ENCODE measurements at places on chromosomes 1 and 21.

- DNase-seq = peak; percentile 62
Measured at GRCh38 chr21:17454315-17455027, 58.4 kb upstream of the CXADR start.

- no peak for DNase-seq
Measured at GRCh38 chr1:30666756-30667273, 56.6 kb downstream of the MATN1 start.

GRCh38 chr1:197124376-197124775 lies 22.1 kb downstream of the ASPM start:
- DNase-seq = no peak

GRCh38 chr1:214844319-214844718 lies 238.2 kb upstream of the KCNK2 start:
- no peak for DNase-seq

- DNase-seq = no peak
Measured at GRCh38 chr1:179883040-179883744, 1.1 kb downstream of the TOR1AIP1 start.

DNA sequence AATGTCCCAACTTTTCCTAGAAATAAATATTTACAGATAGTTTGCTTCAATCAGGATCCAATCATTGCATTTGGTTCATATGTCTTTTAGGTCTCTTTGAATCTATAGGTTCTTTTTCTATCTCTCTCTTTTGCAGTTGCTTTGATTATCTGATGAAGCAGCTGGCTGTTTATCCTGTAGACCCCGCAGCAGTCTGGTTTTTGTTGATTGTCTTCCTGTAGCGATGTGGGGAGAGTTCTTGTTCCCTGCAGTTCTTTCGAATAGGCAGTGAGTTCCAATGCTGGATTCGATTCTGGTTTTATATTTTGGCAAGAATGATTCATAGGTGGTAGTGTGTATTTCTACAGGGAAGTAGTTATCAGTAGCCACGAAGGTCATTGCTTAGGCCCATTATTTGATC lies 7.4 kb upstream of the MIXL1 start:
- no peak for DNase-seq

DNA sequence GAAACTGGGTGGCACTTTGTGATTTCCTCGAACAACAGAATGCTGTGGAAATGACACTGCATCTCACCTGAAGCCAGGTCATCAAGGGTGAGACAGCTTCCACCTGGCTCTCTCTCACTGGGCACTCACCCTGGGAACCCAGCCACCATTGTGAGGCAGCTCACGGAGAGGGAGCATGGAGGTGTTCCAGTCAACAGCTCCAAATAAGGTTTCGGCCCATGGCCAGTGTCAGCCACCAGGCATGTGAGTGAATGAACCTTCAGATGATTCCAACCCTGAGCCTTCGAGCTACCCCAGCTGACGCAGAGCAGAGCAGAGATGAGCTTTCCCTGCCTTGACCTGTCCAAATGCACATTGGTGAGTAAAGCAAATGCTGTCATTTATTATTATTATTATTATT lies 58.1 kb downstream of the SYDE2 start:
- no peak for DNase-seq

DNA sequence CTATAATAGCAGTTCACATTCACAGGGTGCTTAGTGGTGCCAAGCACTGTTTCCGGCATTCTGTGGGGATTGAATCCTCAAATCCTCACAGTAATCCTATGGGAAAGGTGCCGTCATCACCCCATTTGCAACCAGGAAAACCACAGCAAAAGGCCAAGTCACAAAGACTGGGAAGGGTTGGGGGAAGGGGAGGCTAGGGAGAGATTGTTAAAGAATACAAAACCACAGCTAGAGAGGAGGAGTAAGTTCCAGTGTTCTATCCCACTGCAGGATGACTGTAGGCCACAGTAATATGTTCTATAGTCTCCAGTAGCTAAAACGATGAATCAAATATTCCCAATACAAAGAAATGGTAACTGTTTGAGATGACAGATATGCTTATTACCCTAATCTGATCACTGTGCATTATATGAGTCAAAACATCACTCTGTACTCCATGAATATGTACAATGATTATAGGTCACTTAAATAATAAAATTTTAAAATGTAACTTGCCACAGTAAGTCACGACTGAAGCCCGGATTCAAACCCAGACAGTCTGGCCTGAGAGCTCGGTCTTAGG lies 256.8 kb downstream of the TOMM20 start:
- no peak for DNase-seq

DNA sequence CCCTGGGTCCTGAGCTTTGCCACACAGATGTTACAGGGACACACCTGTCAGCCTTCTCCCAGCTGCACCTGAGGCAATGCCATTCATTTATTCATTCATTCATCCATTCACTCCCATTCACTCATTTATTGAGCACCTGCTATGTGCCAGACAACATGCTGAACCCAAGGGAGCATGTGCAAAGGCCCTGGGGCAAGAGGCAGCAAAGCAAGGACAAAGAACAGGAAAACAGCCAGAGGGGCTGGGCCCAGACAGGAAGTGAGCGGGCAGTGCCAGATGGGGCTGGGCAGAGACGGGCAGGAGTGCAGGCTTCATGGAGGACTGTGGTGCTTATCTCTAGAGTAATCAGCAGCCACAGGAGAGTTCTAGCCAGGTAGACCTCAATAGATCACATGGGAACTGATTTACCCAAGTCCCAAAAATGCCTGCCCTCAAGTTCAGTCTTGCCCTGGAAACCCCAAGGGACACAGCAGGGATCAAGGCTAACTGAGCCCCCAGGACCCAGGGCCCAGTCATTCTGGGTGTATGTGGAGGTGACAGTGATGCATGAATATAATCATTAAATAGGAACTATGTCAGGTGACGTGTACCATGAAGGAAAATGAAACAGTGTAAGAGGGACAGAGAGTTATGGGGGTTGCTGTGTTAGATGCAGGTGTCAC lies 530.3 kb downstream of the MATN1 start:
- no peak for DNase-seq

GRCh38 chr1:184621260-184621659 lies 133.4 kb downstream of the EDEM3 start:
- no peak for DNase-seq

DNA sequence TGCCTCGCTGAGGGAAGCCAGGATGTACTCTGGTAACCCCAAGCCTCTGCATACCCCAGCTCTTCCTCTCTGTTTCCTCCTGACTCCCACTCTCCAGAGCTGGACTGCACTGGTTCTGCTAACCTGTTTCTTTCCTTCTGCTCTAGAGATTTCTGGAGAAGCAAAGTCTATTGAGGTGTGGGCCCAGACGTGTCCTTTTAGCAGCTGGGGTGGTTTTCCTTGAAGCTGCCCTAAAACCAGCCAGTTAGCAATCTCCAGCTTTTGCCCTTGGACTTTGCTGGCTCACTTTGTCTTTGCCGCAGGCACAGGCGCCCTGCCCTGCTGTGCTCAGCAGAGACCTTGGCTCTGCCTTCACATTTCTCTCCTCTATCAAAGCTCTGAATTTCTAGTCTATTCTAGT lies 171.8 kb upstream of the IVNS1ABP start:
- DNase-seq = no peak

DNA sequence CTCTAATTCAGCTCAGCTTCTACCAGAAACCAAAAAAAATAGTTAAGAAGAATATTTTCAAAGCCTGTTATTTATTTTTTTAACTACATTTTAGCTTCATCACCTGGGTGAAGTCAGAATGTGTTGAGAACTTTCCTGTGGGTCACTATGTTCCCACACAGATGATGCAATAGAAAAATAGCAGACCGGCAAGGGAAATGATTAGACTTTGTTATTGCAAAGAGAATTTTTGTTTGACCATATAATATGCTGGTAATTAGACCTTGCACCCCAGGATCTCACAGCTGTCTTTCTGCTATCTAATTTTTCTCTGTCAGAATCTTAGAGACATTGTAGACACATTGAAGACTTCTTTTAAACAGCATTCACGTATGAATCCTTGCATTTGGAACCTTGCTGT lies 299.3 kb downstream of the TBX15 start:
- DNase-seq = no peak

DNA sequence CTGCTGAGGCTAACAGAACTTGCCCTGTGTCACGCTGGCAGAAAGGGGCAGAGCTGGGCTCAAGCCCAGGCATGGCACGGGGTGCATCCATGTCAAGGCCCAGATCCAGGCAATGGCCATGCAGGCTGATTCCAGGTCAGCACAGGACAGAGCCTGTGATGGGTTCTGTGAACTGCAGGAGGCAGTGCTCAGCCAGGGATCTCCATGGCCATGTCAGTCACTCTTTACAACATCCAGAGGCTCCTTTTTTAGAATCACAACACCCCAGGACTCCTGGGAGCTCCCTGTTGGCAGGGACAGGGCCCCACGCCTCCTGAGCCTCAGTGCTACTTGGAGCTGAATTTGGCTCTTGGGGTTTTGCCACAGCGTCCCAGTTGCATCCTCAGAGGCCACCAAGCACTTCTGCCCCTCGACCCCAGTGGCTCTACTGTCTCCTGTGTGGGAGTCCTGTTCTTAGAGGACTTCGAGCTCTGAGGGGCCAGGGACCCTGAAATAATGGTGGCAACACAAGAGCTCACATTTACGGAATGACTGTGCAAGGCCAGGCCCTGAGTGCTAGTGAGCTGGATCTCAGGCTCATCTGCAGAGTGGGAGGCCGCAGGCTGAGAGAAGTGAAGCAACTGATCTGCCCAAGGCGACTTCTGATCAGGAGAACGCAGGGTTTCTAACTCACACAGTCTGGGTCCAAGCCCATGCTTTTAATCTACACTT lies 211.5 kb downstream of the TRABD2B start:
- no peak for DNase-seq

GRCh38 chr1:109399326-109399957 lies 1.7 kb upstream of the SORT1 start:
- DNase-seq = no peak

DNA sequence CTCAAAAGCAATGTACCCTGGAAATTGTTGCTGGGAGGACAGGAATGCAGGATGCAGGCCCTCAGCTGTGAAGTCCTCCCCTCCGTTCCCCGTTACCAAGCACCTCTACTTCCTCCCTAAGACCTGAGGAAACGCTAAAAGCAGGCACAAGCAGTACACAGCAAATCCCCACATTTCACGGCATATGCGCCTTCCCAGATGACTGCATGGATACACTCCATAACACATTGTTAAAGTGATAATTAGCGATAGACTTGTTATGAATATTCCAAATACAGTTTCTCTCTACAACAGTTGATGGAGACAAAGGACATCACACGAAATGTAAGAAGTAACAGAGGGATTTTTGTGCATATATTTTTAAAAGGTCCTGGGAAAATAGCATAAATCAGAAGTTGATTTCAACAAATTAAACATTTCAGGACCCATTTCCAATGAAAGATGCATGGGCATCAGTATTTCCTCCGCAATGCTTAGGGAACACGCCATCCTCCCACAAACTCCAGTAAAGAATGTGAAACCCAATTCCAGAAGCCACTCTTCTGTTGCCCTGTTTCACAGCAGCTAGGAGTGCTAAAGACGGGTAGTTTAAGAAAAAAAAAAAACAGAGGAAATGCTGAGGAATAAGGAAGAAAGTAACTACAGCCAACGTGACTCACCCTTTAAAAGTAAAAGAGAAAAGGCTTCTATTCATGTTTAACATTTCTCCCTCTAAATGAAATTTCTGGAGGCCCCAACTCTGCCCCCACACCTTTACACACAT lies 75.5 kb downstream of the HIVEP3 start:
- no peak for DNase-seq

DNA sequence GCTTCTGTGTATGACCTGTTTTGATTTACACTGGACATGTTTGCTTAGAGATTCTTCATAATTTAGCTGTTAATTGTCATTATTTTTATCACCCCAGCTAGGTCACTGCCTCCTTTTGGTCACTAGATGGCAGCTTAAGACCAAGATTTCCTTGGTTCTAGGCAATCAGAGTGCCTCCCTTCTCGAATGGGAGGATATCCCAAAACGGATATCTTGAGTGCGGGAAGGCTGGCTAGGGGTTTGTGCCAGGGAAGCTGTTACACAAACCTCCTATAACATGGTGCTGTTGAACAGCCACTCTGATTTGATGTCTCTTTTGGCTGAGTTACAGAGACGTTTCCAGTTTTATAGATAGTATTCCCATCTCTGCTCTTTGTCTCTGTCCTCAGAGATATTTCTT lies 283.5 kb downstream of the S1PR1 start:
- peak; percentile 13 for DNase-seq

- DNase-seq = no peak
Measured at GRCh38 chr1:78843546-78843945, 163.0 kb downstream of the ADGRL4 start.

DNA sequence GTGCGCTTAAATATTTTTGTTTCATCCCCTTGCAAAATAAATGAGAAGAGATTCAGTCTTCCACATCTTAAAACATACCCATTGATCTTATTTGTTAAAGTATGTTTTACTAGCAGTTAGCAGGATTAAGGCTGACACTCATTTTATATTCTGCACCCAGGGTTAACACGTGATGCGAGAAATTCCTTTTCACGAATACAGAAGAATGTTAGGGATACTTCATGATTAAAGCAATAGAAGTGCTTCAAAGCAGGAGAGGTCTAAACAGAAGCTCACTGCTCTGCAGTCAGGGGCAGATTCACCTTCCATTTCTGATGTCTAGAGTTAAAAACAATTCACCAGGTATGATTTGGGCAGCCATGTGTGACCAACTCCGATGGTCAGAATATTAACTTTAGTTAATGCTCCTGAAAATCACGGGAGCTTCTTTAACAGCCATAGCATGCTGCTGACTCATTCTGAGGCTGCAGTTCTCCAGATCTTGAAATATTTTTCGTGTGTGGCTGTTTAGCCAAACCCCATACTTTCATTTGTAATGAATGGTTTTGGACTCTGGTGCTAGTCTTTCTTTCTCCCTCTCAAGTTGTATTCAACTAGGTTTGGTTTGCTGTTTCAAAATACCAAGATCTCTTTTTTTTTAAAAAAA lies 19.7 kb downstream of the BCAR3 start:
- no peak for DNase-seq

GRCh38 chr1:225424562-225425200 lies 3.2 kb downstream of the LBR start:
- no peak for DNase-seq

- DNase-seq = no peak
Measured at GRCh38 chr1:210231846-210232510, 618 bp upstream of the SERTAD4 start.

DNA sequence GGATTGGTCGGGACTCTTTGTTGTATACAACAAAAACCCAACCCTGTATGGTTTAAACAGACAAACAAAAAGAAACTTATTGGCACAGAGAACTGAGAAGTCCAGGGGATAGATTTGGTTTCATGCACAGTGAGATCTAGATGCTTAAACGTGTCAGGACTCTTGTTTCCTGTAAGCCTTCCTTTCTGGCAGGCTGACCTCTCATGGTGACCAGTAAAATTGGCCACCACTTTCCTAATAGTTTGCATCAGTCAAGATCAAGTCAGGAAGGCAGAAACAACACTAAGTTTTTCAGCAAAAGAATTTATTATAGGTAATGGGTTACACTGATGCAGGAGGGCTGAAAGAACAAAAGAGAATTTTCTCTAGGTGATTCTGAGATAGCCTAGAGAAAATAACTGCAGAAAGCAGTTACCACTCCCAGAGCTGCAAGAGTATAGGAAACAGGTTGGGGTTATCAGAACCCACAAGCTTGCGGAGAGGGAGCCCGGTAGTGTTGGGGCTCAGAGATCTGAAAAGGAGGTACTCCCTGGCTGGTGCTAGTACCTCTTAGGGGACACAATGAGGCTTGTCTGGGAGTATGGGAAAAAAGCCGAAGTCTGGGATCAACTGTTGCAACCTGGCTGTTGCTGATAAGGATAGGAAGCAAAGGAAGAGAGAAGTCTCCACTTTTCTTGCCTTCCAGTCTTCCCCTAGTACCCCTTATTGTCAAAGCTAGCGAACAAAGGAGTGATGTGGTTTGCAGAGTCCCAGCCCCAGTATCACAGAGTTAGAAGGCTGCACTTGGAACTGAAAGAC lies 21.4 kb downstream of the CITED4 start:
- DNase-seq = no peak

- peak; percentile 60 for DNase-seq
Measured at GRCh38 chr1:44377925-44378784, 23.1 kb upstream of the ERI3 start.
